ENCODE measurements at places on chromosomes 11 and 22.

DNA sequence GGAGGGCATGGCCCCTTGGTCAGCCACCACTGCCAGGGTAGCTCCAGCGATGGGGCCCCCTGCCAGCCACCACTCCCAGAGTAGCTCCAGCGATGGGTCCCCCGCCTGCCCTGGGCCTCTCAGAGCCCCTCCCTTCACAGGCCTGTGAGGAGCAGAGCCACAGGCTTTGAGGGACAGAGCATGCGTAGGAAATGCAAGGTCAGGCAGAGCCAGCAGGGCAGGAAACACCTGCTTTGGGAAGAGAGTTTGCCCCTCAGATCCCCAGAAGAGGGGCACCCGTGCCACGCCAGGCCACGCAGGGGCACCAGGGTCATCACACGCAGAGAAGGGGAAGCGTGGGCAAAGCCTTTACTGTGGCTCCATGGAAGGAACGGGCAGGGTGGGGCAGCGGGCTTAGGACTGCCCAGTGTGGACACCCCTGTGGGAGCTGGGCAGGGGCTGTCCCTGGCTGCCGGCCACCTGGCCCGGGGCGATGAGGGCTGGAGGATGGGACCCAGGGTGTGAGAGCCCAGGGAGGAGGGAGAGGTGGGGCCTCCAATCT, 477.8 kb downstream of the BRD1 start:
- no peak for DNase-seq

DNA sequence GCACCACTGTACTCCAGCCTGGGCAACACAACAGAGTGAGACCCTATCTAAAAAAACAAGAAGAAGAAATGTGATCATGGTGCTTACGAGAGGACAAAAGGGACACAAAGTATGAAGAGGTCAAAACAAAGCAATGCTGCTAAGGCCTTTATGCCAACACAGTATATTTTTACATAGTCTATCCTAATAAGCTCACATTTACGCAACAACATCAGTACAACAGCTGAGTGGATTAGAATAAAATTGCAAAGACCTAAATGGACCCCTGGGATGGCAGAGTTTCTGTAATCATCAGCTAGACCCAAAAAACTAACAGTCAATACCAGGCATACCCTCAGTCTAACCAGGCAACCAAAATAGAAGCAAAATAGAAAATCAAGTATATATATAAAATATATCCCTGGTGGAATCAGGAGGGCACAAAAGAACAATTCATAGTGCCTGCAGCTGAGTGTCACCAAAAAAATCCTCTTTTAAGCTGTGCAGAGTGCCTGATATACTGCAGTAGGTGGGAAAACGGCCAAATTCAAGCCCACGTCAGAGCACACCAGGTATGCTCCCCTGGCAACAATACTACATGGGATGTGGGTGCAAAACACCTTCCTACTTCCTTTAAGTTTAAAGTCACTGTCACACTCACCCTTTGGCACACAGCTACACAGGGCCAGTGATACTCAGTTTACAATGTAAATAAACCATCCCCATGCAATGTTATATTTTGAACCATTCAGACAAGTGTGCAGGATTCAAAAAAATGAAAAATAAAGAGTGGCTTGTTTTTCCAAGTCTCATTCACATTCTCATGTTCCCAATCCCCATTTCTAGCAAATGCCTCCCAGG, 57.8 kb downstream of the RBFOX2 start:
- DNase-seq = no peak

- peak; percentile 61 for DNase-seq
These were observed 28.1 kb downstream of the IGSF9B start for GRCh38 chr11:133928628-133929059.

GRCh38 chr22:33142282-33143055, 84.3 kb upstream of the SYN3 start:
- DNase-seq = no peak

- no peak for DNase-seq
These were observed 57.6 kb downstream of the TNRC6B start for GRCh38 chr22:40235308-40235707.

DNA sequence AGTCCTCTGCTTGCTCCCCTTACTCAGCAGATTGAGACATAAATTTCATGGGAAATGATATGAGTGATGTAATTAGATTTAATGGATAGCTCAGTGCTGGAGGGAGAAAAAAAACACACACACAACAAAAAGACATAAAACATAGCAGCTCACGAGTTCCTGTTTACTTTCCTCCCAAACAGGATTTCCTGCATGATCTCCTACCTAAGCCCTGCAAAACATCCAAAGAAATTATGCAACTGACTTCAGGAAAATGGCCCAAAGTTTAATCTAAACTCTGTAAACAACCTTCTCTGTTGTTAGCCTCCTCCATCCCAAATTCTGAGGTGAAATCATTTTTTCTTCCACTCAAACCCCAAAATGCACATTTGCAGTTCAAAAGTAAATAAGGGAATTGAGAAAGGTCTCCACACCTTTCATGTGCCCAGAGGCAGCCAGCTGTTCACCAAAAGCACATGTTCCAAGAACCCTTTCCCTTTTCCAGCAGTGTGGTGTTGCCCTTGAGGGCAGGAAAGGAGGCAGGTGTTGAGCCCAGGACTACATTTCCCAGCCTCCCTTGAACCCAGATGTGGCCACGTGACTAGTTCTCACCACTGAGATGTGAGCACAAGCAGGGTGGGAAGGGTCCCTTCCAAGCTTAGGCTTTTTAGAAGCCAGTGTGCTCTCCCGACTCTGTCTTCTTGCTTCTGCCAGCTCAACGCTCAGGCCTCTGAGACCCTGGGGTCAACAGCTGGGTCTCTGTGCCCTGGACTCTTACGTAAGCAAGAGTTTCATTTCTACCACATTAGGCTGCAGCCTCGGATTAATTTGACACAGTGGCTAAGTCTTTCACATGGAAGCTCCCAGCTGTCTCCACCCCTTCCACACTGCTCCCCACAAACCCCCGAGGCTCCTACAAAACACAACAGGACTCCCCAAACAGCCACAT, 301.2 kb downstream of the CTTN start:
- DNase-seq = no peak

DNA sequence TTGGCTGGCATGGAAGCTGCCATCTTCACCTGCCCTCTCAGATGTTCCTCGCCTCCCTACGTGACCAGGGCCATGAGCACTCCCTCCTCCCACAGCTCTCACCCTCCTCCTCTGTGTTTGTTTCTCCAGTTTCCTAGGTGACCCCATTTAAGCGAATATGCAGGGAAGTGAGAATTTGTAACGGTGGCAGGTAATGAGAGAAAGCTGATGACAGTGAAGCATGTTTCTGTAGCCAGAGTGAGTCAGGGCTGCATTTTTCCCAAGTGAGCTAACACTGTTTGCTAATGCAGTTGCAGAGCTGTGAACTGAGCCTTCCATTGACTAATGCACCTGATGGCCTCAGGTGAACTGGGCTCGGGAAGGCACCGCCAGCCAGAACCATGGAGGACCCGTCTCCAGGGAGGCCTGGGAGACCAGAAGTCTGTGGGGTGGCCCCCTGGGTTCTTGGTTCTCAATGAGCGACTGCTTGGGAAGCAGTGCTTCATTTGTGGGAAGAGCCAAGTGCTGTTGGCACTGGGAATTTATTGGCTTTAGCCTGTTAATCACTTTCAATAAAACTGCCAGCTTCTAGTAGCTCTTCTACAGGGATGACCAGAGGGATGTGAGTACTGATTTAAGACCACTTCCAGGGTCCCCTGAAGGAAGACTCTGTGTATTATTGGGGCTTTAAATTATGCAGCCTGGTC, 64.5 kb downstream of the BARX2 start:
- DNase-seq = no peak

GRCh38 chr11:72781313-72782080, 12.3 kb downstream of the STARD10 start:
- peak; percentile 68 for DNase-seq

DNA sequence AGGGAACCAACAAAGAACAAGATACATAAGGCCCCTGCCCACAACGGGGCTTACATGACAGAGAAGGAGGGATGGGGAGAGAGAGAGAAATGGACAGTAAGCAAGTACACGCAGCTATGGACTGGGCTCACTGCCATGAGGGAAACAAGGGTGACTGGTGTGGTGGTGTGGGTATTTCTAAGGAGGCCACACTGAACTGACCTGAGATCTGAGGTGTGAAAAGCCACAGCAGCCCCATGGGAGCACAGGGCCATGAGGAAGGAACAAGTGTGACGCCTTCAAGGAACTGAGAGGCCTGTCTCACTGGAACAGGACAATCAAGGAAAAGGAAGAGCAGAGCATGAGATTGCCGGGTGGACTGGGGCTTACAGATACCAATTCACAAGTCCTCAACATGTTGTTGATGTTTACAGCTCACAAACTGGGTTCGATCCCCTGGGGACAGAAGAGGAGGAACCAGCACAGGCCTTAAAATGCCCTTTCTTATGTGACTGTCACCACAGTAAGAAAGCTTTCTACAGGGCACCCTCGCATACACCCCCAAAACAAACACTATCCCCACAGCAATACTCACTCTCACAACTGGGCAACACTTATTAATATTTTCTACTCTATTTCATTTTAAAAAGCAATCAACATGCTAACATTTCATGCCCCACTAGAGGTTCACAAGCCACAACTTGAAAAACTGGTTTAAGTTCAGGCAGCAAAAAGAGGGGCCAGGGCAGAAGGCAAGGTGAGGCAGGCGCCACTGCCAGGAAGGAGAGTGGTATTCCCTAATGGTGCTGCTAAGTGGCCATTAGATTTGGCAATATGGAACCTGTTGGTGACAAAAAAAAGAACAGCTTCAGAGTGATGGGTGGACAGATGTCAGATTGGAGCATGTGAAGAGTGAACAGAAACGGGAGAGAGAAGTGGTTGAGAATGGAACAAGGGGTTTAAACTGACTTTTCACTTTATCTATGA, 39.1 kb downstream of the TCIRG1 start:
- no peak for DNase-seq

- no peak for DNase-seq
These were observed 14.8 kb downstream of the DUSP8 start for GRCh38 chr11:1557051-1557884.

DNA sequence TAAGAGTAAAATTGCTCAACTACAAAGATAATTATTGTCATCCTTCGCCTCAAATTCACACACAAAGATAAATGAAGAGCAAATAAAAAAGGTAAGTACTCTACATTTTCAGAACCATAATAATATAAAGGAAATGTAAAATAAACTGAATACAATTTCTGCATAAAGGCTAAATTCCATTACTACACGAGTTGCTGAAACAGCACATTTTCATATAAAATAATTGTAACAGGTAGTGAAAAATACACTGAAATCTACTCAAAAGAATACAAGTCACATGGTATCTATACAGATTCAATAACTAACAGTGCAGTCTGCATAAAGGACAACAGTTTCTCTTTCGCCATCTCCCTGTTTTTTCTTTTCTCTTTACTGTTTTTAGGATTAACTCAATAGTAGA, 54.8 kb upstream of the GAB2 start:
- no peak for DNase-seq

GRCh38 chr11:116035977-116036376, 531.8 kb upstream of the CADM1 start:
- no peak for DNase-seq

DNA sequence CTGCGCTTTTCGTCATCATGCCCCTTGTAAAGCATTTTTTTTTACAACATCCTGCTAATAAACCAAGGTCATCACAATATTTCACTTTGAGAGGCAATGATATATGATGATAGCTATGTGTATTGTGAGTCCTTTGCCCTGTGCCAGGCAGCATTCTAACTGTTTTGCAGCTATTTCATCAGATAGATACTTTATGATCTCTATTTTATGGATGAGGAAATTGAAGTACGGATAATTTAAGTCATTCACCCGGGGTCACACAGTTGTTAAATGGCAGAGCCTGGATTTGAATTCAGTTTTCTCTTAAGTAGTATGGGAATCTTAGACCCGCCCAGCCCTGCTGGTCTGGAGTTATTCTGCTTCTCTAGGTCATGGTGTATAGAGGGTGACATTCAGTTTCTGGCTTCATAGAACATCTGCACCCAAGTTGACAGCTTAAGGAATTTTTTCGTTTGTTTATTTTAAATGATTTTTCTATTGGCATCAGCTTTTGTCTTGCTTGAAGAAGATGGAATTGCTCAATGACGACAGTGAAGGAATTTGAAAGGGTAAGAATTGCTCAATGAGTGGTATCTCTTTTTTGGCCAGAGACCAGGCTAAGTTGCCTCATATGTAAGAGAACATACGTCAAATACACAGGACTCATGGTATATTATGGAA, 926 bp downstream of the PRR5L start:
- peak; percentile 4 for DNase-seq

- DNase-seq = no peak
These were observed 21.2 kb downstream of the RSF1 start for GRCh38 chr11:77799338-77799737.

GRCh38 chr11:126696982-126697381, 303.6 kb downstream of the KIRREL3 start:
- DNase-seq = no peak

GRCh38 chr11:65502274-65502554, 3.4 kb downstream of the MALAT1 start:
- DNase-seq = no peak

GRCh38 chr11:111635706-111636045, 33.4 kb downstream of the SIK2 start:
- peak; percentile 25 for DNase-seq

Data from OCI-M1 (cell line).